ENCODE measurements at places on chromosomes 2 and 18.
A peak's percentile ranks its signal among the peaks of the same experiment; 100 is the strongest.

DNA sequence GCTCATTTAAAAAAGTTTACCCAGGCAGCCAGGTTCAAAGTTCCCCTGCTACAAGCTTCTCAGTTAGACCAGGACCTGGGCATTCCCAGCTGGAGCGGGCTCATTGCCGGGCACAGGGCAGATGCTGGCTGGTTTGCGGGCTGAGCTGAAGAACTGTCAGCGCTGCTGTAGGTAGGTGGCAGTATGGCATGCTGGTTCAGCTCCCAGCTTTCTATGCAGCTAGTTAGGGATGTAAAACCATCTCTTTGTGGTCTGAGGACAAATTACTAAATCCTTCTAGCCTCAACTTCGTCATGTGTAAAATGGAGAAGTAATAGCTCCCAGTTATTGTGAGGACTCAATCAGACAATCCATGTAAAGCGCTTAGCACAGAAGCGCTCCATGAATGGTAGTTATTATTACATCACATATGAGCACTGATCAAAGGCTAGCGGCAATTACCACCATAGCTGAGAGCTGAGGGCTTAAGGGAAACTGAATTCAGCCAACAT lies 2.4 kb upstream of the LDLRAD4 start:
- DNase-seq: peak; percentile 51

DNA sequence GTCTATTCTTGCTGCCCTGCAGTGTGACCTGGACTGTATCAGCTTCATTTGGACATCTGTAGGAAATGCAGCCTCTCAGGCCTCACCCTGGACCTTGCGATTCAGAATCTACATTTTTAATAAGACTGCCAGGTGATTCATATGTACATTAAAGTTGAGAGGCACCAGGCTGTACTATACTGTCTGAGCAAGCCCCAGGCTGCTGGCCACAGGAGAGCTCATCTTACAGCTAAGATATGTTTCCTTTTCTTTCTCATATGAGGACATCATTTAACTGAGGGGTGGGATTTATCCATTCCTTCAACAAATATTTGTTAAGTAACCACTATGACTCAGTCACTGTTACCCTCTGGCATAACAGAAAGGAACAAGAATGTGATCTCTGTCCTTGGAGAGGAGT lies 78.2 kb upstream of the GCFC2 start:
- no peak for DNase-seq

GRCh38 chr2:106863387-106863786 lies 22.6 kb downstream of the ST6GAL2 start:
- DNase-seq: no peak

DNA sequence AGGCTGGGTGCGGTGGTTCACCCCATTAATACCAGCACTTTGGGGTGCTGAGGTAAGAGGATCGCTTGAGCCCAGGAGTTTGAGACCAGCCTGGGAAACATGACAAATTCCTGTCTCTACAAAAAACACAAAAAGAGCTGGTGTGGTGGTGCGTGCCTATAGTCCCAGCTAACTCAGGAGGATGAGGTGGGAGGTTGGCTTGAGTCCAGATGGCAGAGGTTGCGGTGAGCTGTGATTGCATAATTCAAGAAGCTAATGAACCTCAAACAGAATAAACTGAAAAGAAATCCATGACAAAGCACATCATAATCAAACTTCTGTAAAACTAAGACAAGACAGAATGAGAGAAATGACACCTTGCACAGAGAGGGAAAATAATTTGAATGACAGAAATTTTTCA lies 54.8 kb downstream of the SEMA4F start:
- DNase-seq: no peak

DNA sequence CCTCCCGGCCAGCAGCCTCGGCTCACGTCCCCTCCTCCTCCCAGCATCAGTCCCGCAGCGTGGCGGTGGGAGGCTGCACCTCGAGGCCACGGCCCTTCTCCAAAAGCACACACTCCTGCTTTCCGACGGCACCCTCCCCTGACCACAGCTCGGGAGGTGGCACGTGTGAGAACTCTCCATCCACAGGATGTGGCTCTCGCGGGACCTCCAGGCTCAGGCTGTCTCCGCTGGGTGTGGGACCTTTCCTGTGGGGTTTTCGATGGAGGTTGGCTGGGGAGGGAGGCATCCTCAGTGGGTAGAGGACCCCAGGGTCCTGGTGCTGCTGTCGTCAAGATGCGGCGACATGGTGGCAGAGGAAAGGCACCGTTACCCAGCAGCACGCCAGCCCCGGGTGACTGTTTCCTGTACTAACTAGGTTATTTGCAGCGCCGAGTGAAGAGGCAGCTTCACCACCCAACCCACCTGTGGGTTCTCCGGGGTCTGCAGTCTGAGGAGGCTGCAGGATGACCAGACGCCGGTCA lies 42.8 kb upstream of the KCNG2 start:
- DNase-seq: no peak

DNA sequence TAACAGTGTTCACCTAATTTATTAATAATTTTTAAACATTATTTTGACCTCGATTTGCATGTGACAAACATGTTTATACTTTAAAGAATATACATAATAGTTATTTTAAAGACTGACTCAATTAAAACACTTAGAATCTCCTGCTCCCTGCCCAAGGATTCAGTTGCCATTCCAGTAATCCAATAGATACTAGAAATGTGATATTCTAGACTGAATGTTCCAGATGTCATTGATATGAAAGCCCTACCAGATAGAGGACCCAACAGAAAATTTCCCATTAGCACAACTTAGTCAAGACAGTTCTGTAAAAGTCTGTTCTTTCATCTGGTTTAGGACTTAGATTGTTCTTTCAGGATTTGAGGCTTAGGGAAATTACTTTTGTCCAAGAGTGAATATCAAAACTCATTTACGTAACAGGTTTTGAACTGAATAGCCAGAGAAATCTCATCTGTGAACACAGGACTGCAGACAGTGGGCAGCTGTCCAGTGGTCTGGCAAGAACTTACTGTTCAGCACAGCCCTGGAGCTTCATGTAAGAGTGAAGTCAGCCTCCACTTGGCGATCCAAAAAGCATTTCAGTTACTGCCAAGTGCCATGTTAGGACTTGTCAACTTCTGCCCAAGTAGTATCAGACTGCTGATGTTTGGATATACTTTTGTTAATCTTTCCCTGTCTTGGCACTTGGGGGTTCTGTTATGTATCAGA lies 77.5 kb downstream of the OSBPL6 start:
- no peak for DNase-seq

- DNase-seq: no peak
These were observed 37.6 kb upstream of the PMAIP1 start for GRCh38 chr18:59861963-59862819.

DNA sequence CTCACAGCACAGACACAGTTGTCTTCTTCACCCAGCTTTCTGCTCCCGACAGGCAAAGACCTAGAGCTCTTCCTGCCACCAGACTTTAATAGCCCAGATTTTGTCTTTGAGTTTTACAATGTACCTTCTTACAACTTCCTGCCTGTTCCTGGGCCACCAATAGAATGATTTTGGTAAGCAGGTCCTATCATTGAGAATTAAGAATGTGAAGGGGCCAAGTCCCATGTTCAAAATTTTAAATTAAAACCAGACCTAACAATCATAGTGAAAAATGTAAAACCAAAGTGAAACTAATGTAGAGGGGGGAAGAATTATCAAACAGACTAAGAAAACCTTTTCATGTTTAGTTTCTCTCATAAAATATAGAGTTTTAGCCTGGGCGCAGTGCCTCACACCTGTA lies 72.8 kb downstream of the SP3 start:
- DNase-seq: no peak
